ENCODE measurements at places on chromosomes 11 and 22. TPM values are rescaled to one million over a fixed set of nuclear protein-coding genes. Genes with fewer than 3 reads are reported as not detected.

Gene OR52H1
- not detected for total RNA-seq

Gene NTM
- total RNA-seq = not detected

Gene ADORA2A
- total RNA-seq = 31.3 TPM

Gene NCAM1
- total RNA-seq = 0.14 TPM

Gene PTPMT1
- total RNA-seq = 35.6 TPM
